ENCODE measurements at places on chromosomes 11 and 22.

DNA sequence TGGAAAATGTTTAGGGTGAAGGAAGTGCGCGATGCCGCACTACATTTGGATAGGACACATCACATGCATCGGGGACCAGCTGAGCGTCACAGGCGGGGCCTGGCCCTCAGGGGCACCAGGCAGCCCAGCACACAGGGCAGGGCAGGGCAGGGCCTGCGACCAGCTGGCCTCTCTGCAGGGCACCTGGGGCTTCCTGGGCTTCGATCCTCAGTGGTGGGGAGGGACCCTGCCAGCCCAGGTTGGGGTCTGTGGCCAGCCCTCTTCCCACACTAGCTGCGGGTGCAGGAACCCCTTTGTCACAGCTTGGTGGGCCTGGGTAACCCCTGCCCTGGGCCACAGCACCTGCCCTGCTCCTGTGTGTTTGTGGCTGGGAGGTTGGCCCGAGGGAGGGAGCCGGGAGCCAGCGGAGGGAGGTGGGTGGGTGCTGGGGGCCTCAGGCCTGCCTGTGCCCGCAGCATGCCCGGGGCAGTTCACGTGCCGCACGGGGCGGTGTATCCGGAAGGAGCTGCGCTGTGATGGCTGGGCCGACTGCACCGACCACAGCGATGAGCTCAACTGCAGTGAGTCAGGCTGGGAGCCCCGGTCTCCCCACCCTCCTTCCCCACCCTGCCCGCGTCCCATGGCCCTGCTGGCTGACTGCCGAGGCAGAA lies 37.9 kb downstream of the ST14 start:
- DNase-seq = no peak

- no peak for DNase-seq
Measured at GRCh38 chr11:30433831-30434230, 110.9 kb downstream of the ARL14EP start.

DNA sequence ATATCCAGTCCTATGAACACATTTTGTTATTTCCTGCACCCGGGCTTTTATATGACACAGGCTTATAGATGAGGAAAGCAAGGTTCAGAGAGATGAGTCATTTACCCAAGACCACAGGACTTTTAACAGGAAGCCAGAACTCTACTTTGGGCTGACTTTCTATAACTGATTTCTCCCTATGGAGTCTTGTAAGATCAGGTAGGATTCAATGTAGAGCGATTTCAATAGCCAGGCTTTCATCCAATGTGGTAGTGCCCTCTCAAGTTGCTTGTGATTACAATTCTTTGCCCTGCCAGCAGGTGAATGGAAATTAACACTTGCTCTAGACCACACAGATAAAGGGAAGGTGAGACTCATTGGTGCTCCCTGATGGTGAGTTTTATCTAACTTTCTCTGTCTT lies 378.3 kb downstream of the INSC start:
- DNase-seq = no peak

DNA sequence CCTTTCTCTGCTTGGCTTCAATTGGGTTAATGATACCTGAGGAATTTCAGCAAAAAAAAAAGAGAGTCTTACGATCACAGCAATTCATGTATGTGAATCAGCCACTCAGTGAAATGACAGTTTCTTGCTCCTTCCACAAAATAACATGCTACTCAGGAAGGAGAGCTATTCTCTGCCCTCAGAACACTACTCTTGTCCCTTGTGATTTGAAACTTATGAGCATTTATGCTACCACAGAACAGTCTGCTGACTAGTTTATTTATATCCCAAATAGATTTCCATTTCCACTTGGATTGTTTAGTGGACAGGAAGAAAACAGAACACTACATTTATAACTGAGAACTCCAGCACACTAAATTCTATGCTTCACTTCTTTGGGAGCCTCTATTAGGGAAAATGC lies 8.5 kb downstream of the TFIP11 start:
- no peak for DNase-seq

GRCh38 chr22:45438336-45438735 lies 24.8 kb downstream of the RIBC2 start:
- DNase-seq = no peak

DNA sequence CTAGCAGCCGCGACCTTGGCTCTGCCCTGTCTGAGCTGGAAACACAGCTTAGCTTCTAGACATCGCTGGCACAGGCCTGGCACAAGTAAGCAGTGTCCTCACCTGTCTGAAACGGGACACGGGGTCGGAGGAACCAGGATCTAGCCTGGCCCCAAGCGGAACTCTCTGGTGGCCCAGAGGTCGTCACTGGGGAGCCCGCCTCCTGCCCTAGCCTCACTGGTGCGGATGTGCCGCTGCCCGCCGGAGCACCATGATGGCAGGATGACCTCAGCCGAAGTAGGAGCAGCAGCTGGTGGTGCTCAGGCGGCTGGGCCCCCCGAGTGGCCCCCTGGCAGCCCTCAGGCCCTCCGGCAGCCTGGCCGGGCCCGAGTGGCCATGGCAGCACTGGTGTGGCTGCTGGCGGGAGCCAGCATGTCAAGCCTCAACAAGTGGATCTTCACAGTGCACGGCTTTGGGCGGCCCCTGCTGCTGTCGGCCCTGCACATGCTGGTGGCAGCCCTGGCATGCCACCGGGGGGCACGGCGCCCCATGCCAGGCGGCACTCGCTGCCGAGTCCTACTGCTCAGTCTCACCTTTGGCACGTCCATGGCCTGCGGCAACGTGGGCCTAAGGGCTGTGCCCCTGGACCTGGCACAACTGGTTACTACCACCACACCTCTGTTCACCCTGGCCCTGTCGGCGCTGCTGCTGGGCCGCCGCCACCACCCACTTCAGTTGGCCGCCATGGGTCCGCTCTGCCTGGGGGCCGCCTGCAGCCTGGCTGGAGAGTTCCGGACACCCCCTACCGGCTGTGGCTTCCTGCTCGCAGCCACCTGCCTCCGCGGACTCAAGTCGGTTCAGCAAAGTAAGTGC lies 871 bp downstream of the SLC35E4 start:
- no peak for DNase-seq

DNA sequence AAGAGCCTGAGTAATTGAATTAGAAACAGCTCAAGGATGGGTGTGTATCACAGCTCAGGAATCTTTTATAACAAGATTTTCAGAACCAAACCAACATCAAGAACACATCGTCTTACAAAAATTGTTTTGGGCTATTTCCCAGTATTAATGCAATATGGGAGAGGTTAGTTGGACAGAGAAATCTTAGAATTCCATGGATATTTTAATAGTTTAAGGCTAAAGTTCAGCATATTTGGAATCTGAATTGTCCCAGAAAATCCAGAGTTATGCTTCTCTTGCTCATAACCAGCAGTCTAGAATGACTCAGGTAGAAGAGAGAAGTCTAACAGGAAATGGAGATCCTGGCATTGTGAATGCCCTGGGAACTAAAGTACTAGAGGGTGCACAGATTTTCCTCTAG lies 74.6 kb downstream of the ADM start:
- no peak for DNase-seq

DNA sequence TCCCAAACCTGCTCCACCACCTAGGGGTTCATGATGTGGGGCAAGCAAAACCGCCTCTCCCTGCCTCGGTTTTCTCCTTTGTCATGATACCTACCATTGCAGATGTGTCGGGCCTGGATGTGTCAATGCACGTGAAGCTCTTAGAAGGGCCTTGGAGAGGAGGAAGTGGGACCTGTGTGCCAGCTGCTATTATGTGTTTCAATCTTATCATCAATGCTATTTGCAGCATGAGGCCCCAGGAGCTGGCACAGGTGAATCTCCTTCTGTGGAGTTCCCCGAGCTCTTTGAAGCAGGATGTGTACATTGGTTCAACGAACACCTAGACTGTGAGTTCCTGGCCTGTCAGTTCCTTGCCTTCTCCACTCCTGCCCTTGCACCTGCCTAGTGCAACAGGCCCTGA lies 331.6 kb downstream of the CTTN start:
- no peak for DNase-seq

All from effector CD4-positive, alpha-beta T cell (primary cell).